ENCODE measurements at places on chromosomes 5 and 9. TPM values are rescaled to one million over a fixed set of nuclear protein-coding genes. Genes with fewer than 3 reads are reported as not detected.

The PCDHGB3 gene
- 0.14 TPM for total RNA-seq

The CSNK1A1 gene
- total RNA-seq = 148 TPM

The FAM221B gene
- not detected for total RNA-seq

The ORM2 gene
- total RNA-seq = not detected

The MLANA gene
- total RNA-seq = not detected

The ESM1 gene
- total RNA-seq = not detected

The RASGRF2 gene
- total RNA-seq = 13.4 TPM

The HAPLN1 gene
- total RNA-seq = not detected

The LCP2 gene
- total RNA-seq = 194 TPM

The PLPP7 gene
- total RNA-seq = 0.14 TPM

The FAF2 gene
- 36.3 TPM for total RNA-seq

DNA sequence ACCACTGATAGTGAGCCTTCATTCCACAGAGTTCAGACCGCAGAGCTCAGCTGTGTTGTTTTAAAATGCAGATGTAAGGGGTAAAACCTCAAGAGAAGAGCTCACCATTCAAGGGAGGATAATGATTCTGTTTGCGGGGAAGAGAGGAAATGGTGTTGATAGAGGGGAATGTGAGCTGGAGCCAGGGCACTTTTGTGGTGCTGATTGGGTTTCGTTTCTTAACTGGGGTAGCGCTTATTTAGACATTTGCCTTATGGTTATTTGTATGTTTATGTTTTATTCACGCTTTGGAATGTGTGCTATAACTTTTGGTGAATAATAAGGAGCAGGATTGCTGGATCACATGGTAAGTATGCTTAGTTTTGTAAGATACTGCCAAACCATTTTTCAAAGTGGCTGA is 42.5 kb downstream of the STXBP1 start:
- DNase-seq = no peak

- DNase-seq = no peak
Measured at GRCh38 chr5:176665517-176665916, 18.2 kb downstream of the TSPAN17 start.

- DNase-seq = peak; percentile 60
Measured at GRCh38 chr5:57298985-57299491, 125.2 kb downstream of the GPBP1 start.

DNA sequence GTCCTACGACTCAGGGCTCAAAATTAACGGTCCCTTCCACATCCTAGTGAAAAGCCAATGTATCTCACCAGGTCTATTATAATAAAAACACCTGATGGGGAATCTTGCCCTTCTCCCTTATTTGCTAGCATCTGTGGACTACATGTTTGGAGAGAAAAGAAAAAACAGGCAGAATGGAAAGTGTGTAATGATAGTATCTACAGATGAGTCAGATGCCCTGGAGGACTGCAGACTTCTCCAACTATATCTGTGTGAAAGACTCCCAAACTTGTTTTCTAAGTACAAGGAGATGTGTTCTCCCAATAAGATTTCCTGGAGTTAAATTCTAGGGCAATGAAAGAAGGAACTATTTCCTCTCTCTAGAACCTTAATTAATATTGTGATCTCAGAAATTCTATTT is 66.0 kb downstream of the FOXB2 start:
- DNase-seq = no peak

GRCh38 chr9:106962122-106962521 is 99.2 kb downstream of the ZNF462 start:
- no peak for DNase-seq

GRCh38 chr9:127919253-127919815 is 2.5 kb upstream of the ST6GALNAC4 start:
- DNase-seq = no peak

GRCh38 chr5:117204404-117204803 is 629.8 kb upstream of the SEMA6A start:
- DNase-seq = no peak

- no peak for DNase-seq
Measured at GRCh38 chr5:158162026-158162425, 303.1 kb upstream of the CLINT1 start.

GRCh38 chr5:159921721-159922120 is 5.4 kb downstream of the ADRA1B start:
- DNase-seq = no peak

GRCh38 chr5:131260895-131261294 is 3.0 kb upstream of the CDC42SE2 start:
- DNase-seq = no peak
